Fibroblast of upper back skin (primary cell): ENCODE measurements at places on chromosomes 16 and 17.

DNA sequence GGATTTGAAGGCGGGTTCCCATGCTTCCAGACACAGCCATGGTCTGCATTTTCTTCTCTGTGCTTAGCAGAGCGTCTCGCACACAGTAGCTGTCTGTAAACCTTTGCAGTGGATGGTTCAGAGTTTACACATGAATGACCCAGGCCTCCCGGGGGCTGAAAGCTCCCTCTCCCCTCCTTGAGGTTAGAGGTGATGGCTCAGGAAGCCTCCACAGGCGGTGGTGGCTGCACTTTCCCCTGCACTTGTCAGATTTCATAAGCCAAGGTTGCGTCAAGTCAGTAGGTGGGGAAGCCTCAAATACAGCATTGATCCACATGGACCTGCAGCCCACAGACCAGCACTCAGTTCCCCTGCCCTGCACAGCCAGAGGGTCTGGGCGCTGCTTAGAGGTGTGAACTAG is 211.9 kb downstream of the KATNIP start:
- DNase-seq: no peak

GRCh38 chr16:64990101-64990500 is 131.8 kb downstream of the CDH11 start:
- DNase-seq: no peak

- DNase-seq: no peak
Measured at GRCh38 chr16:3479654-3480216, 15.6 kb downstream of the C16orf90 start.

- DNase-seq: no peak
Measured at GRCh38 chr16:82924075-82924854, 297.5 kb downstream of the CDH13 start.

DNA sequence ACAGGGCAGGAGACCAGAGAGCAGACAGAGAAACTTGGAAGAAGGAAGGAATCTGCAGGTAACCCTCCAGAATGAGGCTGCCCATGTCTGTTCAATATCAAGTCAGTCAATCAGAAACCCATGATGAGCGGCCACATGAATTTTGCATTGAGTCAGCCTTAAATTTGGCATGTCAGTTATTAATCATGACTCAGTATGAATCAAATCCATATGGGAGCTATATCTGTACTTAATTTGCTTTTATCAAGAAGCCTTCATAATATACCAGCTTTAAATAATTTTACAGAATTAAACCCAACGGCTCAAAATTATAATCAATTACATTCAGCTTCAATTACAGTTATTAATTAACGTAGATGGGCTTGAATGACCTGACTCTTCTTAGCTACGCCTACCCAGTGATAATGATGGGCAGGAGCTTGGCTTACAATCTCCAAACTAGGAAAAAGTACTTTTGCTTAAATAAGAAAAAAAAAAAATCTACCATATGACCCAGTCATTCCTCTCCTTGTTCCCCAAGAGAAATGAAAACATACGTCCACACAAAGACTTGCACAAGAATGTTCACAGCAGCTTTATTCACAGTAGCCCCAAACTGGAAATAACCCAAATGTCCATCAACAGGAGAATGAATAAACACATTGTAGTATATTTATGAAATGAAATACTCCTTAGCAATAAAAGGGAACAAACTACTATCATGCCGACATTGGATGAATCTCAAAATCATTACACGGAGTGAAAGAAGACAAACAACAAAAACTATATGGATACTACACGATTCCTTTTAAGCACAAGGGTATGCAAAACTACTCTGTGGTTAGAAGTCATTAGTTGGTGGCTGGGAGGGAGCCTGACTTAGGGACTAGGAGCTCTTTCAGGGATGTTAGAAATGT is 48.6 kb downstream of the SLC39A11 start:
- peak; percentile 94 for DNase-seq

GRCh38 chr16:87160234-87160636 is 157.0 kb downstream of the C16orf95 start:
- no peak for DNase-seq

DNA sequence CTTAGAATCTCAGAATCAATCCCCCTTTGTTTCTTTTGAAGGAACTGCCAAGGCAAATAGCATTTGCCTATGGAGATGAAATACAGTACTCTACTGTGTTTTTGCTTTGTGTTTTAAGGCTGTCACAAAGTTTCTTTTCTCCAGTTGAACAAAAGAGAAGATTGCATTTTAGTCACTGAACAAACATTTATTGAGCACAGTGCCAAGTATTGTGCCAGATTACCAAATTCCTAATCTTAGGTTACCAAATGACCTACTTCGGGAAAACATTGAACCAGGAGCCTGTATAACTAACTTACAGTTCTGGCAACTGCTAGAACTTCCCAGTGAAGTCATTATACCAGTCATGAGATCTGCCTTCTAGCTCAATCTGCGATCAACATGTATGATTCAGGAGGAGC is 3.0 kb upstream of the UBB start:
- DNase-seq: no peak

- DNase-seq: no peak
Measured at GRCh38 chr17:37278247-37278894, 97.4 kb upstream of the C17orf78 start.

DNA sequence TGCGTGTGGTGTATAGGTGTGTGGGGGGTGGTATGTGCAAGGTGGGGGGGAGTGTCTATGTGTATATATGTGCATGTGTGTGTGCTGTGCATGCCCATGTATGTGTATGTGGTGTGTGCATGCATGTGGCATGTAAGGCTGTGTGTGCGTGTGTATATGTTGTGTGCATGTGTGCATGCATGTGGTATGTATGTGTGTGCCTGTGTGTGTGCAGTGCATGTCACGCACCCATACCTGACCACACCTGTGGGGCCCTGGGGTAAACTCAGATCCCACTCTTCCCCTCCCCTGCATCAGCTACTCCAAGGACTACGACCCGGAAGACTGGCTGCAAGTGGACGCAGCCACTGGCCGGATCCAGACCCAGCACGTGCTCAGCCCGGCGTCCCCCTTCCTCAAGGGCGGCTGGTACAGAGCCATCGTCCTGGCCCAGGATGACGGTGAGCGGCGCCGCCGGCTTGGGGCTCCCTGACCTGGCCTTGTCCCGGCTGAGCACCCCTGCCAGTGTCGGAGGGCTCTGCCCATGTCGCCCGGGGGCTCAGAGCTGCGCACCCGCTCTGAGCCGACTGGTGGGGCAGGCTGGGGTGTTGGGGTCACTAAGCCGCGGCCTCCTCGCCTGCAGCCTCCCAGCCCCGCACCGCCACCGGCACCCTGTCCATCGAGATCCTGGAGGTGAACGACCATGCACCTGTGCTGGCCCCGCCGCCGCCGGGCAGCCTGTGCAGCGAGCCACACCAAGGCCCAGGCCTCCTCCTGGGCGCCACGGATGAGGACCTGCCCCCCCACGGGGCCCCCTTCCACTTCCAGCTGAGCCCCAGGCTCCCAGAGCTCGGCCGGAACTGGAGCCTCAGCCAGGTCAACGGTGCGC is 9.1 kb downstream of the SLC22A31 start:
- DNase-seq: no peak
